ENCODE measurements at places on chromosomes 6 and 20.

- no peak for DNase-seq
These were observed 71.4 kb downstream of the ADGB start for GRCh38 chr6:146670161-146670560.

DNA sequence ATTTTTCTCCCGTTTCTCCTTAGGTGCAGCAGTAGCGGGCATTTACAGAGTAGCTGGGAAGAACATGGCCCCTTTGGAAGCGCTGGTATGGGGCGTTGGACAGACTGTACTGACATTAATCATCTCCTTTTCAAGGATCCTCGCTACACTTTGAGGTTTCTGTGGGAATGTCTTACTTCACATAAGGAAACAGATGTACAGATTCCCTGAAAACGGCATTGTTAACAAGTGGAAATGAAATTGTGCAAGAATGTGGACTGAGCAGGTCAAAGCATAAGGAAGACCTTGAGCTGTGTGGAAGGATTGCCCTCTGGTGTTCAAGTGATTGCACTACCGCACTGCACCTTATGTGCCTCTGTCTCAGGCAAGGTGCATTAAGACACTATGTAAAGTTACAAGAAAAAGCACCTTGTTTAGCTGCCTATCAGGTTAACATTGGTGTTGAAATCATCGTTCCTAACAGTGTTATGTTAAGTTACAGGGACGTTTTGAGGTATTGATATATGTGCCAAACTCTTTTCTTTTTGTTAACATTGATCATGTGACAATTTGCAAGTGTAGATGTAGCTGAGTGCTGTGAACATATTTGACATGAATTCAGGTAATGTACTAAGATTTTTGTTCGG, 38.0 kb downstream of the TMEM170B start:
- DNase-seq = peak; percentile 65

DNA sequence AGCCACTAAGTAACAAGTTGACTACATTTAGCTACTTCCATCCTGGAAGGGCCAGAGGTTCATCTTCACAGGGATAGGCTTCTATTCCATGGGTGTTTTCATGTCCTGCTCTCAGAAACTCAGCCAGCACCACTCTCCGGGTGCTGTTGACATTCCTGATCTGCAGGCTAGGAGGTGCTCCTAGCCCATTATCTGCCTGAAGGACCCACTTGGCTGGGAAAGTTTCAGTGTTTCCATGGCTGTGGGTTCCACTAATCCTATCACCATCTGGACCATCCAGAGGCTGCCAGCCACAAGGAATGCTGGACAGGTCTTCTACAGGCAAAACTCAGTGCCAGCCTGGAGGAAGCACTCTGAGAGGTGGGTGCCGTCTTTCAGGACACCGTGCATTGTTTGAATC, 45.2 kb downstream of the HLA-G start:
- no peak for DNase-seq

DNA sequence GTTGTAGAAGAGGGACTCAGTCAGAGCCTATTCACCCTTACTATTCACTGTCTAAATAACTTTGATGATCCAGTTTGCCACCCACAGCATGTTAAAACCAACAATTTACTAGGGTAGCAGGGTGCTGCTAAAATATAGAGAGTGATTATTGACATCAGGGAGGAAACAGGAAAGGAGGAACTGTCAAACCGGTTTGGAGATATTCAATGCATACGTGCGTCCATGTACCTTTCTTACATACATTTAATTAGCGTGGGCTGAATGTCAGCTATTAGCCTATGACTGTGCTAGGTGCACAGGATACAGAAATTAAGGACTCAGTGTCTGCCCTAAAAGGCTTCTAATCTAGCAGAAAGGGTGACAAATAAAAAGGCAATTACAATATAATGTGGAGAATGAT, 57.2 kb downstream of the IL20RA start:
- no peak for DNase-seq

- DNase-seq = no peak
These were observed 1355.1 kb upstream of the CITED2 start for GRCh38 chr6:140729521-140729920.

- no peak for DNase-seq
These were observed 230.4 kb downstream of the CLVS2 start for GRCh38 chr6:123226398-123226797.

GRCh38 chr6:136886091-136886490, 36.0 kb upstream of the SLC35D3 start:
- no peak for DNase-seq

DNA sequence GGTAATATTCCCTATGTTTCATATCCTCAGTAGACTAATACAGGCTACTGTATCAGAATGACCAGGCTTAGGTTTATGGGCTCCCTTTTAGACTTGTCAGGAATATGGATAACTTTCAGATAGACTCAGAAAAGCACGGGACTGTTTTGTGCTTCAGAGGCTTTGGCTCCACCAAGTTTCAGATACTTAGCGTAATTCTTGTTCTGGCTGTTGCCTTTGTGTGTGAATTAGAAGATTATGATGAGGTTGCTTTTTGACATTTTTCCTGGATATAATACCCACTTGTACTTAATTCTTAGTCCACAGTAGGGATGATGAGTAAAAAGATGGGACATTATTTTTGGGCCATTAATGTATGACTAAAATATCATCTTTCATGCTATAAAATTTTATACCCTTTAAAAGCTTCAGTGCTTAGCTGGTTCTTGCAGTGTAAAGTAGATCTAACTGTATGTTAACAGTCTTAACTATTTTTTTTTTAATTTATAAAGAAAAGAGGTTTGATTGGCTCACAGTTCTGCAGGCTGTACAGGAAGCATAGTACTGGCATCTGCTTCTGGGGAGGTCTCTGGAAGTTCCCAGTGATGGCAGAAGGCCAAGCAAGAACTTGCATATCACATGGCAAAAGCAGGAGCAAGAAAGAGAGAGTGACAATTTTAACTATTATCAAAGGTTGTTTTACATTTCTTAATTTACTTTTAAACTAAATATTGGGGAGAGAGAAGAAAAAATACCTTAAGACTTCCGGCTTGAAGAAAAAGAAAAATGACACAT, 120.7 kb downstream of the ZFAND3 start:
- DNase-seq = no peak

- peak; percentile 33 for DNase-seq
These were observed 97.2 kb downstream of the KIF16B start for GRCh38 chr20:16476032-16476431.

- no peak for DNase-seq
These were observed 12.0 kb upstream of the TXNDC5 start for GRCh38 chr6:7922596-7922995.

DNA sequence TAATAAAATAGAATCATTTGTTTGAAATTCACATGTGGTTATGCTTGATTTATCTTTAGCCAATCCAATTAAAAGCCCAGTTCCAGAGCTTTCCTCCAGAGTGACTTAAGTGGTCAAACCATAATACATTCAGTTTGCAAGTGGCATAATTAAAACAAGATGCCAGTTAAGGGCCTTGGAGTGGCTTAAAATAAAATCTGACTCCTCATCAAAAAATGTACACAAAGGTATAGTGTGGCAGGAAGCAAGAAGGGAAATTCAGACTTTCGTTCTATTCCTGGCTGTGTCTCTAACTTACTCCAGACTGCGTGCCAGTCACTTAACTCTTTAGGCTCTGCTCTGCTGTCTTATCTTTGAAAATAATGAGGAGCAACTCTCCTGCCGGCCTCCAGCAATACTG, 251.3 kb upstream of the PRND start:
- no peak for DNase-seq

- DNase-seq = no peak
These were observed 293.5 kb downstream of the CDKAL1 start for GRCh38 chr6:20827798-20828197.

- DNase-seq = no peak
These were observed 168.6 kb upstream of the CDH4 start for GRCh38 chr20:61083431-61083830.

DNA sequence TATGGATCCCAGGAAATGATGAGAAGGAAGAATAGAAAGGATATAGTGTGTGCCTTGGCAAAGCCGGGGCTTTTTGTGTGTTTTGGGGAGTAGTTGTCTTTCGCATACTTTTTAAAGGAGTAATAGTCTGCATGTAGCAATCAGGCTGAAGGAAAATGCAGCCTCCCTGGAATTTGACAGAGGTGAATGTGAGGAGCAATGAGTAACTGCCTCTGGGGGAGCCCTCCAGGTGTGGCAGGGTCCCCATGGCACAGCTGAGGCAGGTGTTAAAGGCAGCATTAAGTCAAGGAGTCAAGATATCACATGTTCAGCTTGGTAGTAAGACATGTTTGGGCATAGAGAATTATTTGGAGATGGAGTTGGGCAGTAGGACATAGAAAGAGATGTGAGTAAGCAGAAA, 203.1 kb downstream of the C6orf118 start:
- DNase-seq = no peak

GRCh38 chr6:7818257-7819214, 92.1 kb downstream of the TXNDC5 start:
- DNase-seq = no peak

GRCh38 chr20:14951105-14951504, 613.7 kb upstream of the FLRT3 start:
- no peak for DNase-seq

GRCh38 chr6:38524436-38525145, 115.1 kb downstream of the BTBD9 start:
- no peak for DNase-seq

- no peak for DNase-seq
These were observed 65.2 kb downstream of the RIPOR3 start for GRCh38 chr20:50625986-50626677.

- DNase-seq = no peak
These were observed 188.6 kb upstream of the NT5E start for GRCh38 chr6:85261271-85261670.

DNA sequence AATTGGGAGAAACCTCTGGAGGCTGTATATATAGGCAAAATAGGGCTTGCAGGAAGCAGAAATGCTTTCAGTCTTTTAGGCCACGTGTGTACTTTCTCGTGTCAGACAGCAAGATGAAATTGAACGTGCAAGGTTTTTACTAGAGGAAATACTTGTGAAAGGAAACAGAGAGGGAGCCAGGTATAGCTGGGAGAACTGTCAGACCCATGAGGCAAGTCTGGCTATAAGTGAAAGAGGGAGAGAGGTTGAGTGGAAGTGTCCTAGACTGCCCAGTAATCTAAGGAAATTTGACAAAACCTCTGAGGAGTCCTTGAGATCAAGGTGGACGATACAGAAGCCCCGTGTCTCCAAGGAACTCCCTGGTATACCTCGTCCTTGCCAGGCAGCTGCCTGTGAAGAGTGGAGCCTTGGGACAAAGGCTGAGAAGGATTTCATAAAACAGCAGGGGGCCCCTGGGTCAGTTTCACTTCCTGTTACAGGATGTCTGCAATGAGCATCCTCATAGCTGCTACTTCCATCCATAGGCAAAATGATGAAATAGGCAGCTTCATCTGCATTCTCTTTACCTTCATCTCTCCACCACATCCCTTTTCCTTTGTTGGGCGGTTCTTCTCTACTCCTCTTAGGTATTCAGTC, 114.4 kb upstream of the MAP3K7 start:
- no peak for DNase-seq

GRCh38 chr20:42370075-42370474, 751.9 kb upstream of the CHD6 start:
- DNase-seq = no peak

DNA sequence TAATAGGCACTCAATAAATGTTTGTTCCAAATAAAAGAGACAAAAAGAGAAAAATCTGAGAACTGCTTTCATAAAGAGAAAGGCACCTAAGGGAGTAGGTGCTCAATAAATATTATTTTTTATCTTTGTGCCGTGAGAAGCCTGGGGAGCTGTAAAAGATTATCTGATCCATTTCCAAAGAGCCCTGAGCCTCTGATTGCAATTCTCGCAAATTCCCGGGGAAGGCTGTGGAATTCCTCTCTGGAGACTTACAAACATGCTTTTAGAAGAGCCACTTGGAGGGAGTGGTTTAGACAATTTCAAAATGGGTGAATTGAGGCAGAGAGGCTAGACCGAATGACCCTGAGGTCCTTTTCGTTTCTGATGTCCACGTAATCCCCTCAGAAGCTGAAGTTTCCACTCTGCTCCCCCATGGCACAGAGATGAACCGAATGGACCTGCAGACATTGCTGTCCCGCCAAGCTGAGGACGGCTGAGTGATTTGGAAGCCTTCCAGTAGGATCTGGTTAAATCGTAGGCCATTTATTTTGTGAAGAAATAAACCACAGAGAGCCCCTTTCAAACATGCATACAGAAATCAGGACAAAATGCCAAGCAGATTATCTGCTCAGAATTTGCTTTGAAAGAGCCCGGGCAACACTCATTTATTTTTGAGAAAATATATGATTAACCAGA, 77.8 kb downstream of the PKHD1 start:
- DNase-seq = no peak

- DNase-seq = no peak
These were observed 116.8 kb upstream of the ARID1B start for GRCh38 chr6:156660389-156660788.

DNA sequence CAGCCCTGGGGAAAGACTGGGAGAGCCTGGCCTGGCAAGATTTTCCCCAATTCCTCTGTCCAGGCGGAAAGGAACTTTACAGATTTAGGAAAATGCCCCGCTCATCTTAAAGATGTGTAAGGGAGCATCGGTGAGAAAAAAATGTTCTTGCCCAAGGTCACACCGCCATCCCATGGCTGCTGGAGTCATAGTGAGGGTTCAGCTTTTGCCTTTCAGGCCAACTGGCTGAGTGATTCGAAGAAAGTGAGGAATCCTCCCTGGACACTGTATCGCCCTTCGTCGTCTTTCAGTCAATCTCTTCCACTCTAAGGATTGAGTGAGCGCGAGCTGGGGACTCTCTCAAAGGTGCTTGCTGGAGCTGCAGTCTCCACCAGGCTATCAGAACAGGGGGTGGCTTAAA, 1.4 kb downstream of the WFDC2 start:
- DNase-seq = no peak

GRCh38 chr6:86723729-86724128, 213.6 kb upstream of the HTR1E start:
- no peak for DNase-seq

- DNase-seq = no peak
These were observed 4.6 kb downstream of the SMIM29 start for GRCh38 chr6:34243901-34244884.

DNA sequence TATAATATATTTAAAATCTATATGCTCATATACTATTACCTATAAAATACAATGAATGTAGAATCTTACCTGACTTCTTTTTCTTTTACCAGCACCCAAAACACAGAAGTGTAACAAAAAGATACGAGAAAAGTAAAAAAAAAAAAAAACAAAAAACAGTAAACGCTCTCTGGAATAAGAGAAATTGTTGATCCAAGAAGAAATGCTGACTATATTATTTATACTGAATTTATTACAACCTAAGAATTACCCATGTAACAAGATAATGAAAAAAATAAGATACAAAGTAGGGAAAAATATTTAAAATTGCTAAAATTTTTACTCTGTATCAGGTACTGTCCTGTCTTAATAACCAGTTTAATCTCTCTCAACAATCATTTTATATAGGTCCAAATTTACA, 787.9 kb upstream of the MAN1A1 start:
- DNase-seq = no peak

- DNase-seq = no peak
These were observed 61.2 kb upstream of the BHLHE23 start for GRCh38 chr20:63067721-63068560.

- no peak for DNase-seq
These were observed 64.2 kb downstream of the LAMP5 start for GRCh38 chr20:9578594-9578993.

GRCh38 chr6:47206626-47207025, 103.1 kb downstream of the TNFRSF21 start:
- no peak for DNase-seq

All from CD4-positive, alpha-beta T cell treated with Interleukin-1 beta for 1 hour (primary cell).